AG04450 (cell line): ENCODE measurements at places on chromosomes 6 and 20.

GRCh38 chr6:149913085-149913484, 9.8 kb downstream of the RAET1G start:
- no peak for DNase-seq

DNA sequence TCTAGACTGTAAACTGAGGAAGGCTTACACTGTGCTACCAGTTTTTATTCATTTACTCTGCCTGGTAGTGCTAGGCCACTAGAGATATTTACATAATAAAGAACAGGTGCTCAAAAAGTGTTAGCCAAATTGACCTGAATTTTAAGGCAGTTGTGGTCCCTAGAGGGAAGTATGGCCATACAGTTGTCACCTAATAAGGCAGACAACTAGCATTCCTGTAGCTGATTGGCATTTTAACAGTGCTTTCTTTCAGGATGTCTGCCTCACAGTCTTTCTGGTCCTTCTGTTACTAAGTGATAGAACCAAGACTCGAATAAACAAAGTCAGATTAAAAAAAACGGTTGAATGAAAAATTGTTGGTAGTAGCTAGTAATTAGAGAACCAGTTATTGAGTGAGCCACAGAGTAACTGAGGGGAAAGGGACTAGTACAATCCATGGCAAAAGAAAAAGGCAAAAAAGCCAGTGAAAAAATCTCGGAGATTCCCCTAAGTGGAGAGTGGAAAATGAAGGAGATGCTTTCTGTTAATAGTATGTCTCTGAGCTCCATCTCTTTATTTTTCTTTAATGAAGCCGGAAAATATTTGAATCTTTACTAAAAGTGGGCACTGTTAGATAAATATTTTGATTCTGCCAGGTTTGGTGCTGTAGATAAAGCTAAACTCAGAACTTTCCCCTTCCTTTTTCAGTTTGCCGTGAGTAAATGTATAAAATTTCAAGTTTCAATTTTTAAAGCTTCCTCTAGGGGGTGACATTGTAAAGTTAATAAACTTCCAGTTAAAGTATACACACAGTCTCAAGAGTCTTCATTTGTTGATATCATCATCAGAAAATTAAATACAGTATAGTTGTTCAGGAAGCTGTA, 9.1 kb downstream of the VTA1 start:
- no peak for DNase-seq

GRCh38 chr6:1267790-1268762, 43.8 kb upstream of the FOXQ1 start:
- DNase-seq: no peak

DNA sequence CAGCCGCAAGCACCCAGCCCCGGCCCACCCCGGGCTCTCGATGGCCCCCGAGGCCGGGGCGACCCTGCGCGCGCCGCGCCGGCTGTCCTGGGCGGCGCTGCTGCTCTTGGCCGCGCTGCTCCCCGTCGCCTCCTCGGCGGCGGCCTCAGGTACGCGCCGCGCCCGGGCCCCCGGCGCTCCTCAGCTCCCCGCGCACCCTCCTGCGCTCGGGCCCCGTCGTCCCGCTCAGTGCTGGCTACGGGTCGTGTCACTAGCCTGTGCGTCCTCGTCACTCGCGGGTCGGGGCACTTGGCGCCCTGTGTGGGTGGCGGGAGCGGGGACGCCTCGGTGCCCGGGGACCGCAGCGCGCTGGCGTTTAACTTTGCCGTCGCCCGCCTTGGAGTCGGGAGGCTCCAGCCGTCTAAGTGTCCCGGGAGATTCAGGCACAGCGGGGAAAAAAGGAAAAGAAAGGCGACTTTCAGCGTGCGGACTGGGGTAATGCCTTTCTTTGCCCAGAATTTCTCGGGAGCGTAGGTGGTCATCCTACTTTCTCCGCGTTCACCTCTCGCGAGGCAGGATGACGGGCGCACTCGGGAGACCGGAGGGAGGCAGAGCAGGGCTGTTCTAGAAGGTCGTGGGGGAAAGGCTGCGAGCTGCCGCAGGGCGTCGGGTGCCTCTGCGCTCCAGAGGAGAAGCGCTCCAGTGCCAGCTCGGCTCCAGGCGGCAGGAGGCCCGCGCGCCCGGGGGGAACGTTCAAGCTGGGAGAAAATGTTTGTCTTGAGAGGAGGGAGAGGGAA, 545 bp downstream of the FNDC1 start:
- DNase-seq: no peak

GRCh38 chr6:13194852-13195251, 133.5 kb downstream of the TBC1D7 start:
- DNase-seq: peak; percentile 37
